Right ventricle myocardium superior (tissue), 1 donor: ENCODE measurements at places on chromosomes 4 and X. TPM values are rescaled to one million over a fixed set of nuclear protein-coding genes. Genes with fewer than 3 reads are reported as not detected.

The NPY5R gene
- total RNA-seq: not detected

The TRIM61 gene
- 2.0 TPM for total RNA-seq

The SMPX gene
- total RNA-seq: 569 TPM

The TSPAN7 gene
- total RNA-seq: 26.6 TPM

The FGB gene
- 0.51 TPM for total RNA-seq

The SYNPO2 gene
- 196 TPM for total RNA-seq

The GATA1 gene
- total RNA-seq: 0.13 TPM

The SLC49A3 gene
- 14.6 TPM for total RNA-seq

The SSX4 gene
- total RNA-seq: not detected

The MID2 gene
- total RNA-seq: 6.2 TPM

The FOXR2 gene
- not detected for total RNA-seq

DNA sequence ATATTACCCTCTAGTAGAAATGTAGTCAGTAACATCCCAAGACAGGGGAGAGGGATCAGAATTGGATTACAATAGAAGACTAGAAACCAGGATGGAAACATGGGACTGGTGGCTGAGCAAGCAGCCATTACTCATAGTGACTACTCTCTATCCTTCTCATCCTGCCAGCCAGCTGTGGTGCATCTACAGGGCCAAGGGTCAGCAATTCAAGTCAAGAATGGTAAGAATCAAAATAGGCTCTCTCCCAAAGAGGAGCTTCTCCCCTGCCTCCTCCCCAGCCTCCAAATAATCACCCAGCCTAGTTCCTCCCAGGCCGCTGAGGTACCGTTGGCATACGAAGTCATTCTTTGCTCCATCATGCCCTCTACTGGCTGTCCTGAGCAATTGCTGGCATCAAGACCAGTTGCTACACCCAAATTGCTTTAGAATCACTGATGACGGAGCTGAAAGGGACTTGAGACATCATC, 19.4 kb downstream of the AWAT2 start:
- DNase-seq: no peak

GRCh38 chr4:104490096-104490769, 4.5 kb downstream of the CXXC4 start:
- peak; percentile 26 for DNase-seq

DNA sequence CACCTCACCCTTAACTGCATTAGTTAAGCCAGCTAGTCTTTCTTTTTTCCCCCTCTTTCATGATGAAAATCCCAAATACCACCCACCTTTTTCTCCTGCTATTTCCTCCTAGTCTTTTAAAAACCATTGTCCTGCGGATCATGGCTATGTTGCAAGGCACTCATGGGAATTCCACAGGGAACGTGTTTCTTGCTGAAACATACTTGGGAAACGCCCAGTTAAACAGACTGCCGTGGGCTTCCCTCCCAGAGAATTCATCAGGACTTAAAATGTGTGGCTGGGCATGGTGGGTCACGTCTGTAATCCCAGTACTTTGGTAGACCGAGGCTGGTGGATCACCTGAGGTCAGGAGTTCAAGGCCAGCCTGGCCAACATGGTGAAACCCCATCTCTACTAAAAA, 32.2 kb downstream of the XG start:
- no peak for DNase-seq

DNA sequence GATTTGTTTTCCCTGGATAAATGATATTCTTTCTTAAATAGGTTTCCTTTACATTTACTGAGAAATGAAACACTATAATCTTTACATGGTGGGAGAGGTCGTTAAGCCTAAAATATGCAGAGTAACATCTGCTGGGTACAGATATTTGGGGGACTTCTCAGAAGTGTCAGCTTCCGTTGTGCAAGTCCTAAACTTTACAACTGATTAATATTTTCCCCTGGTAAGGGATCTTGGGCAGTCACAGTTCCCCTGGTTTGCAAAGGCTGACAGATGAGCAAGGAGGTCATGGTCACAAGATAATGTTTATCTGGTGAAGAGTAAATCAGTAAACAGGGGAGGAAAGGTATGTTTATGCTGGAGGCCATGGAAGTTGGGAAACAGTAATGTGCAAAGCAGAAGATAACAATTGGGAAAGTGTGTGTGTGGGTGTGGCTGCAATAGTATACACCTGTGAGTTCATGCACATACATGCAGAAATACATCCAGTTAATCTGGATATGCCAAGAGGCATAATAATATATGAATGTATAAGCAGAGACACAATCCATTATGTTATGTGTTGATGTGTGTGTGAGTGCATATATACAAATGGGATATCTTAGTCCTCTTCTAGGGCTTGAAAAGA, 508.2 kb upstream of the FAM241A start:
- no peak for DNase-seq

DNA sequence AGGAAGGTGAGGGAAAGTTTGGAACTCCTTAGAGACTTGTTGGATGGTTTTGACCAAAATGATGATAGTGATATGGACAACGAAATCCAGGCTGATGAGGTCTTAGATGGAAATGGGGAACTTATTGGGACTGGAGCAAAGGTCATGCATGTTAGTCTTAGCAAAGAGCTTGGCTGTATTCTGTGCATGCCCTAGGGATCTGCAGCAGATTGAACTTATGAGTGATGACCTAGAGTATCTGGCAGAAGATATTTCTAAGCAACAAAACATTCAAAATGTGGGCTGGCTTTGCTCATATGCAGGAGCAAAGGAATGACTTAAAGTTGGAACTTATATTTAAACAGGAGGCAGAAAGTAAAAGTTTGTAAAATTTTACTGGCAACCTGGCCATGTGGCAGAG, 489.3 kb upstream of the DIPK2B start:
- no peak for DNase-seq

DNA sequence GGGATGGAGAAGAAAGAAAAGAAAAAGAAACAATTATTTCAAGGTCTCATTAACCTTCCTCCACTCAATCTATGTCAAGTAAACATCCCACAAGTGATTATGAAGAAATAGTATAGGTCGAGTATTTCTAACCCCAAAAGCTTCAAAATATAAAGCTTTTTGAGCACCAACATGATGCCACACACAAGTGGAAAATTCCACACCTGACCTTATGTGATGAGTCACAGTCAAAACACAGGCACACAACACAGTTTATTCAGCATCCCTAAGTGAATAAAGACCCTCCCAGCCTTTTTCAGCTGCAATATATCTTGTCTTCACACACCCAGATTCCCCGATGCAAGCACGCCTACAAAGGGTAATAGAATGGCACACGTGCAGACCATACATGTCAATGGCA, 51.7 kb upstream of the VEGFC start:
- no peak for DNase-seq

- no peak for DNase-seq
Measured at GRCh38 chr4:80336582-80336981, 1.1 kb downstream of the CFAP299 start.

GRCh38 chr4:102675141-102675540, 85.6 kb downstream of the MANBA start:
- no peak for DNase-seq

DNA sequence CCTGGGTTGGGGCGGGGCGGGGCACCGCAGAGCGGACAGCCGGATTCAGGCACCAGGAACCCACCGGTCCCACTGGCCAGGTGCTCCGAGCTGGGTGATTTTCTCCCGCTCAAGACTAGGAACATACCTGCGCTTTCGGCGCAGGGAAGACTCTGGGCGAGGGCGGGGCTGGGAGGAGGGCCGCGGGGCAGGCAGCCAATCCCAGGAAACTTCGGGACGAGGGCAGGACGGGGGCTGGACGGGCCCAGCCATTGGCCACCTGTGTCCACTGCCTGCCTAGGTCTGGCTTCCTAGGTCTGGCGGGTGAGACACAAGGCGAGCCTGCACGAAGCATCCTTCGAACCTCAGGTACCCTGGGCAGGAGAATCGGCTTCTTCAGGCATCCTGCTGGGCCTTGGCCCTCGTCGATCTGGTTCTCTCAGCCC, 274 bp upstream of the ERVMER34-1 start:
- DNase-seq: peak; percentile 77

DNA sequence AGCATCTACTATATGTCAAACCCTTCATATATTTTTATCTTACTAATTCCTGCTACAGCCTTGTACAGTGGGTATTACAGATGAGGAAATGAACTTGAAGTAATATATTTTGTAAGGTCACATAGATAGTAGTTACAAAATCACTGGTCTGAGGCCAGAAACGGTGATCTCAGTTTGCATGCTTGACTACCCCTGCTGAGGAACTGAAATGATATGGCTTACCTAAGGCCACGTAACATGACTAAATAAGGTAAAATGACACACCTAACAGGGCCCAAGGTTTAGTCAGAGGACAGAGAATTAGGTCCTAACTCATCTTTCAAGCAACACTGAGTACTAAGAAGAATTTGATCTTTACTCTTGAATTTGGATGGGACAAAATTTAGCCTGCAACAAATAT, 1.5 kb upstream of the COMMD8 start:
- no peak for DNase-seq

DNA sequence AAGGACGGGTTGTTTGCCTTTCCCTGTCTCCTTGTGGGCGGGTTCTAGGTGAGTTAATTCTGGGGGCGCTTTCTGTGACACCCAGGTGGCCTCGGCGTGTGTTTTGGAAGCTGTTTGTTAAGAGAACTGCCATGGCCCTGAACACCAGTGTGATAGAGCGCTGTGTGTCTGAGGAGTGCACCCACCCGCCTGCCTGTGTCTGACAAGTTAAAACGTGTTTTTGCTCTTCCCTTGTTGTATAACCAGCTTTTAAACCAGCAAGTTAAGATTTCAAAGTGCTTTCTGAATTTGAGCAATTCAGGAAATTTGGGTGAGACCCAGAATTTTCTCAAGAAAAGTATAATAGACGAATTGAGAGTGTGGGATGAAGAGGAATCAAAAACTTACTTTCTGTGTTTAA, 55.2 kb upstream of the HGFAC start:
- no peak for DNase-seq

GRCh38 chr4:118814058-118814457, 21.9 kb downstream of the SEC24D start:
- no peak for DNase-seq

DNA sequence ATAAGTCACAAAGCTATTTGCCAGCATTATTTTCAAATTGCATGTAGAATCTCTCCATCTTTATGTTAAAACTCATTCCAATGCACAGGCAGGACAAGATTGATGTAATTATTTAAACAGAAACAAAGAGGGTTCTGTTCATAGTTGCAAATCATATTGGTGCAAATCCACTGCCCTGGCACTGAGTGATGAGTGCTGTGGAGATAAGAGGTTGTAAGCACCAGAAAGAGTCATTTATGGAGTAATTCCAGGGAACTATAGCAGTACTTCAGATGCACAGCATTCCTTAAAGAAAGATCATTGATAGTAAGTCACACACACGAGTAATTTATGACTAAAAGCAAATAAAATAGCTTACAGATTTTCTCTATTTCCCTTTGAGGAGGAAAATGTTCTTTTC, 337.7 kb upstream of the CTSO start:
- DNase-seq: no peak

GRCh38 chr4:171785388-171785787, 27.8 kb upstream of the GALNTL6 start:
- DNase-seq: no peak

GRCh38 chr4:150119492-150119891, 41.2 kb downstream of the DCLK2 start:
- DNase-seq: no peak

- no peak for DNase-seq
Measured at GRCh38 chr4:159027535-159027934, 75.3 kb upstream of the RAPGEF2 start.

- DNase-seq: no peak
Measured at GRCh38 chr4:26354491-26354890, 33.7 kb downstream of the RBPJ start.

GRCh38 chrX:84248226-84248625, 60.2 kb upstream of the RPS6KA6 start:
- DNase-seq: no peak

GRCh38 chr4:155582971-155583437, 83.6 kb upstream of the GUCY1A1 start:
- no peak for DNase-seq

DNA sequence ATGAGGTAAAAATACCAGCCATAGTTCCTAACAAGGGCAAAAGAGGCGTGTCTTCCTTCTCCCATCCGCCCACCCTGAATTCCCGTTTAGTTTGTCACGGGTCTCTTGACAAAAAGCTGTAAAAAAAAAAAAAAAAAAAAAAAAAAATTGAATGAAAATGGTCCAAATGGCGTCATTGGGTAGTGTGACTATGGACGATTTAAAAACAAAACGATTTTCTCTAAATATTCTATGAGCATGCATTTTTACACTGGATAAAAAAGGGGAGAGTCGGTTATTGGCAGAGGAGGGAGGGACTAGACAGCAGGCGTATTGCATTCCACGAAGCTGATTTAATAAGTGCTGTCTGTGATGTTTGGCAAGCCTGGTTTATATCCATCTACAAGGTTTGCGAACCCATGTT, at the start of gene FAM133A:
FAM133A (plus strand) TSS at position 338 of the 403 bp plus-strand sequence. CDS start 35,214 bp downstream, outside the sequence.
- no peak for DNase-seq

DNA sequence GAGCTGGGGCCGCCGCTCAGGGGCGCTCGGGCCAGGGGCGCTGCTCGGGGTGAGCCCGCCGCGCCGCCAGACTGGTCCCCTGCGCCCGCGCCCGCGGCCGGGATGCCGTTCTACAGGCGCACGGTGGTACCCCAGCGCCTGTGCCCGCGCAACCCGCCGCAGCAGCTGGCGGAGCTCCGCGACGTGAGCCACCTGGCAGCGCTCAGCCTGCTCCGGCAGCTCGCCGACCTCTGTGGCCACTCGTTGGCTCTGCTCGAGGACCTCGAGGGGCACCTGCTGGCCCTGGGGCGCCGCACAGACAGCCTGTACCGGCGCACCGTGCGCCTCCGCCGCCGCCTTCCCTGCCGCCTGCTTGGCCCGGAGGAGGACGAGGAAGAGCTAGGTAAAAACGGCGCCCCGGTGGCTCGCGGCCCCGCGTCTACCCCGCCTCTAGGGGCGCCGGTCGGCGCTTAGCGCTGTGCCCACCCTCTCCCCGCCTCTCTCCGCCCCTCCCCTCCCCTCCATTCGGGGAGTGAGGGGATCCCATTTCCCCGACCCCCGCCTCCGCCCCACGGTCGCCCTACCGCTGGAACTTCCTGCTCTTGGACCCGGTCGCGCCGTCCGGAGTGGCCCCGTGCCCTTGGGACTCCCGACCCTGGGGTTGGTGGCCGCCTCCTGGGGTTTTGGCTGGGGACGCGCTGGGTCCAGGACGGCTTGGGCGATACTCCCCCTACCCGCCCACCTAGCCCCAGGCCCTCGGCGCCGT, 513 bp downstream of the NHSL2 start:
- peak; percentile 39 for DNase-seq

- no peak for DNase-seq
Measured at GRCh38 chrX:18886005-18886343, 97.9 kb downstream of the PHKA2 start.

- DNase-seq: no peak
Measured at GRCh38 chr4:12579172-12579571, 905.0 kb downstream of the RAB28 start.

GRCh38 chrX:261919-262352, 19.2 kb upstream of the PLCXD1 start:
- no peak for DNase-seq

DNA sequence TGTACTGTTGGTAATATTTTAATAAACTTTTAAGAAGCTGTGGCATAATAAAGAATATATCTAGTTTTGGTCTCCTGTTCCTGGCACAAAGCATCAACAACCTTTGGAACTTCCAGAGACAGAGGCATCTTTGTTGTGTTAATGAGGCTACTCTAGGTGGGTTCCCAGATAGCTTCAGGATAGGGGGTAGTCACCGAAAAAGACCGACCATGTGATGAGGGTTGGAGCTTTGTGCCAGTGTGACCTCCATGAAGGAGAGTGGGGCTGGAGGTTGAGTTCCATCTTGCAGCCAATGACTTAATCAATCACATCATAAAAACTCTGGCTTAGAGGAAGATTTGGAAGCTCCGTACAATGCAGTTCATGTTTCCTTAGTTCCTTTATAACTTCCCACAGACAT, 9.9 kb downstream of the PPAT start:
- no peak for DNase-seq
